ENCODE measurements at places on chromosomes 7 and 10.

DNA sequence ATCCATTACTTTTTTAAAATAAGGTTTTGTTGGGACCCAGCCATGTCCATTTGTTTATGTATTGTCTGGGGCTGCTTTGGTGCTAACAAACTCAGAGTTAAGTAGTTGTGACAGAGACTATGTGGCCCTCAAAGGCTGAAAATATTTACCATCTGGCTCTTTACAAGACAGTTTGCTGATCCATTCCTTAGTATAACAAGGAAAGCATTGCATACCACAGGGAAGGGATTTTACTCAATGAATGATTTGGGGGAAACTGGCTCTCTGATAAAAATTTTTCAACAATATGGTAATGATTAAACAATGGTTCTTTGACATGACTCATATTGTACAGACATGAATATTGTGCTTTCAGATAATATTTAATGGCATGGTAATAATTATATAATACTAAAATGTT lies 738.1 kb downstream of the KCNMA1 start:
- DNase-seq: no peak

GRCh38 chr7:100544386-100544785 lies 5.4 kb downstream of the AGFG2 start:
- DNase-seq: no peak

DNA sequence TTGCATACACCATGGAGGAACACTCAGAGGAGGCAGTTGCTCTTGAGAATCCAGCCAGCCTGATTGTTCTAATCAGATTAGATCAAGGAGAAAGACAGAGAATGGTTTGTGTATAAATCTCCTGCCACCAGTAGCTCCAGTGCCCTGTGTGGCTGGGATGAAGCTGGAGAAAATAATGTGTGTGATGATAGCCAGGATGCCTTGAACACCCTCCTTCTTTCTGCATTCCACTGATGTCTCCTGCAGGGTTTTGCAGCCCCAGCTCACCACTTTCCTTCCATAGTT lies 614.7 kb upstream of the FOXK1 start:
- DNase-seq: no peak

GRCh38 chr7:83976302-83976701 lies 218.3 kb downstream of the SEMA3A start:
- DNase-seq: no peak

DNA sequence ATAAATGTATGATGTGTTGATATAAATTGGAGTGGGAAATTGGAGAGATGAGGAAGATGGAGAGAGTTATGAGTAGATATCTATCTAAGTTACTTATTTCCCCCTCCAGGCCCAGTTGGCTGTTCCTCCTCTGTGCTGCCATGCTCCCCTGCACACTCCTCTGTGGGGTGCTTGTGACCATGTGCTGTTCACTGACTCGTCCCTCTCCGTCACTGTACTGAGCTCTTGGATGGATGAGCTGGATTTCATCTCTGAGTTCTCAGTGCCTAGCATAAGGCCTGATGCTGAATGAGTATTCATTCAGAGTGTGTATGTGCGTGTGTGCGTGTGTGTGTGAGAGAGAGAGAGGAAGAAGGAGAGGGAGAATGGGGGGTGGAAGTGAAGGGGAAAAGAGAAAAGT lies 14.5 kb downstream of the OR9A2 start:
- DNase-seq: no peak

- no peak for DNase-seq
Observed at GRCh38 chr7:136877990-136878389, 9.5 kb downstream of the CHRM2 start.

- no peak for DNase-seq
Observed at GRCh38 chr7:40811666-40812065, 676.9 kb downstream of the SUGCT start.

DNA sequence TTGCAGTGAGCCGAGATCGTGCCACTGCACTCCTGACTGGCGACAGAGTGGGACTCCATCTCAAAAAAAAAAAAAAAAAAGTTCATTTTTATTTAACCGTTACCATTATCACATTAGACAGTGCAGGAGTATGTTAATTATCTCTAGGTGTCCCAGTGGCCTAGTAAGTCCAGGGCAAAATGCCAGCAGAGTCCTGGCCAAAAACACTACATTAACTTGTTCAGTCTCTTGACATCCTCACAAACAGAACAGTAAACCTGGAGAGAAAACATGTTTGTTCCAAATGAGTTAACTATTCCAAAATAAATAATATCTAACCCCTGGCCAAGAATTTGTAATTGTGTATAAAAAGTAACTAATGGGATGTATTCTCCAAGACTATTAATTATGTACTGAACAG lies 43.2 kb downstream of the PTPRZ1 start:
- no peak for DNase-seq

- DNase-seq: no peak
Observed at GRCh38 chr7:124085179-124085578, 52.3 kb upstream of the TMEM229A start.
